ENCODE measurements at places on chromosomes 4 and X.

DNA sequence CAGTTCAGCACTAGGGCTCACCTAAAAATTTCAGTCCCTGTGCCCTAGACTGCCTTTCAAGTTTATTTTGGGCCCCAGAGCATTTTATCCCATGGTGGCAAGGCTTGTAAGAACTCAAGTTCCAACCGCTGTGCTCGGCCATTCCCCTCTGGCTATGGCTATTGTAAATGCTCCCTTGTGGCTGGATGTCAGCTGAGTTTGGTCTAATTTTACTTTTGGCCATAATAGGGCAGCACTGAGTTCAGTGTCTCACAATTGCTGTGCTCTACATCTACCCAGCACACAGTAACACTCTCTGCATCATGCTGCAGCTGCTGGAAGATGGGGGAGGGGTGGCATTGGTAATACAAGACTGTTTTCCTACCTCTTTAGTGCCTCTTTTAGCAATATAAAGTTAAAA is 210.8 kb upstream of the IRS4 start:
- no peak for DNase-seq

DNA sequence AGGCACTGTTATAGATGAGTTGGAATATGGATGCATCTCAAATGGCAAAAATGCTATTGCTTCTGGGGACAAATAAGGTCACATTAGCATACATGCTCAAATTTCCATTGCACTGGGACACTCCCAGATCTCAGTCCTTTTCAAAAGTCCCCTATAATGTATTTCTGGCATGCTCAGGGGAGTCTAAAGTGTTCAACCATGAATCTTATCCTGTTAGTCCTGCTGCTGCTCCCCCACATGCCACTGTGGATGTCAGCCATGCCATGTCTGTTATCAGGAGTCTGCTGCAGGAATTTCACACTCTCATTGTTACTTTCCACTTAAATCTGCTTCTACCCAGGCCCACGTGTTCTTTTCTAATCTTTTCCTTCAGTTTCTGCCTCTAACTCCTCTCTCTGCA is 1000.6 kb downstream of the CCSER1 start:
- peak; percentile 9 for DNase-seq

- peak; percentile 12 for DNase-seq
These were observed 797 bp downstream of the CD99L2 start for GRCh38 chrX:150897421-150898320.

- no peak for DNase-seq
These were observed 167.6 kb upstream of the CXorf66 start for GRCh38 chrX:140132937-140133336.

DNA sequence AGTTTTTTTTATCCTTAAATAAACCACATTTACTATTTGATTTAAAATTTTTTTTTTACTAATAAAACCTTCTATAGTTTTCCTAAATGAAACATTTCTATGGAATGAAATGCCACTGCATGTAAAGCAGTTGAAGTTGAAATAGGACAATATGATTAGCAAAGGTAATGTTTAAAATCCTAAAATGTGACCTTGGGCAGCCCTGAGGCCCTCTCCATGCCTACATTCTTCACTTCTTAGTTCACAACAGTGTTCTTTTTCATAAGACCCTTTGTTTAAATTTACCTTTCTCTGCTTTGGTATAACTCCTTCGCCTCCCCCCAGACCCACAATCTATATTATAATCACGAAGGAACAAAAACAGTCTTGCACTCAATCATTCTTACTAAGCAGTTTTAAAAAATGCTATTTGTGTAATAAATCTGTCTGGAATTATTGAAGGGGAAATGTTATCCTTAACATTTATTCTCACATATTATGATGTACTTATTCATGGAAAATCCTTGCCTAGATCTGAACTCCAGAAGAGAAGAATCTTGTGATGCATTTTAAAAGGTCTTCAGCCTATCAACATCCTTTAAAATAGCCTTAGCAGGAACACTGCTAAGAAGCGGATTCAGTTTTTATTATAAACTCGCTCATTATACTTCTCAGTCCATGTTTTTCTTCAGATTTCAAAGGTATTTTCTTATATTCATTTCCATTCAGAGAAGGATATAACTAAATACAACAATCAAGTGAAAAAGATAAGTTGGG is 124.6 kb upstream of the NAP1L5 start:
- no peak for DNase-seq

DNA sequence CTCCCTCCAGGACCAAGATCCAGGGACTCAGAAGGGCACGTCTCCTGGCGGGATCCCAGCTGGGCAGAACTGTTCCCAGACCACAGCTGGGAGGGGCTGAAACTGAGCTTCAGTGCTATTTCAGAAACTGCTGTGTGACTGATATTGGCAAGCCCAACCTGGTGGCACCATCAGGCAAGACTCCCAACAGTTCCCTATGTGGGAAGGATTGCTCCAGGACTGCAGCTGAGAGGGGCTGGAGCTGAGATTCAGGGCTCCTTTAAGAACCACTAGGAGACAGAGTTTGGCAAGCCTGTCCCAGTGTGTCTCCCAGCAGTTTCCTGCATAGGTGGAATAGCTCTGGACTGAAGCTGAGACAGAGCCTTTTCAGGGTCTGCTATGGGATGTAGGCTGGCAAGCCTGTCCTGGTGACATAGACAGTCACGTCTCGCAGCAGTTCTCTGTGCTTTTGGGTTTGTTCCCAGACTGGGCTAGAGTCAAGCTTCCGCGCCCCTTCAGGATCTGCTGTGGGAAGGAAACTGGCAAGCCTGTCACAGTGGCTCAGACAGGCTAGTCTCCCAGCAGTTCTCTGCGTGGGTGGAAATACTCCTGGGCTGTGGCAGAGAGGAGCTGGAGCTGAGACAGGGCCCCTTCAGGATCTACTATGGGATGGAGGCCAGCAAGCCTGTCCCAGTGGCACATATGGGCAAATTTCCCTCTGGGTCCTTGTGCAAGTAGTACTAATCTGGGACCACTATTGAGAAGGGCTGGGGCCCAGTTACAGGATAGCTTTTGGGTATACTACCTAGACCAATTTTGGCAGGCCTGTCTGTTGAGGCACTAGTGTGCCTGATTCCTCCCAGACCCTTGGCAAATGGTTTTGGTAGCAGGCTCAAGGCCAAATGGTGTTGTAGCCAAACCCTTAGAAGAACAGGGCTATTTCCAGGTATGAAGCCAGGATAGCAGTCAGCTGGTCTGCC is 20.2 kb upstream of the MED14 start:
- peak; percentile 55 for DNase-seq

DNA sequence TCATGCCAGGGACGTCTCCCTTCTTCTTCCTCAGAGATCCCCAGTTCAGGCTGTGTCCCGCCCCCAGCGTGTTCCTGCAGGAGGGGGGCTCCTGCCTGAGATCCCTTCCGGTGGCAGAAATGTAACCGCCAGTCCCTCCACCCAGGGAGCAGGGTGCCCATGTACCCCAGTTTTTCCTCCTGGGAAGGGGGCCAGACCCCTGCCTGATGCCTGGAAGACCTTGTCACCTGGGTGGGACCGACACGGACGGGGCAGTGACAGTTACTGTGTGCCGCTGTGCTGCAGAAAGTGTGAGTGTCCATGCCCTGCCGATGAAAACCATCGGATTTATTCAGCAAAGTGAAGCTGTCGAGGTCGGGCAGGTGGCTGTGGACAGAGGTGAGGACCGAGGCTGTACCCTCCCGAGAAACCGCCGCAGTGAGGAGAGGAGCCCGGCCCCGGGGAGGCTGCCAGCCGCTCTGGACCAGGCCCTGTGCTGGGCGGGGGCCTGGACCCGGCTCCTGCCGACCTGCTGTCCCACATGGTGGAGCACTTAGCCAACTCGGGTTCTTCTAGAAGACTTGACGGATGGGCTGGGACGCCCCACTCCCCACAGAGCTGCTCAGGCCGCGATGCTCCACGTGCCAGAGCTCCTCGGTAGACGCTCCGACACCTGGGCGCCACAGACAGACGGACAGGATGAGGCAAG is 36.7 kb upstream of the HMX1 start:
- DNase-seq, result no peak

GRCh38 chr4:16588651-16589050 is 309.8 kb downstream of the LDB2 start:
- DNase-seq, result no peak

DNA sequence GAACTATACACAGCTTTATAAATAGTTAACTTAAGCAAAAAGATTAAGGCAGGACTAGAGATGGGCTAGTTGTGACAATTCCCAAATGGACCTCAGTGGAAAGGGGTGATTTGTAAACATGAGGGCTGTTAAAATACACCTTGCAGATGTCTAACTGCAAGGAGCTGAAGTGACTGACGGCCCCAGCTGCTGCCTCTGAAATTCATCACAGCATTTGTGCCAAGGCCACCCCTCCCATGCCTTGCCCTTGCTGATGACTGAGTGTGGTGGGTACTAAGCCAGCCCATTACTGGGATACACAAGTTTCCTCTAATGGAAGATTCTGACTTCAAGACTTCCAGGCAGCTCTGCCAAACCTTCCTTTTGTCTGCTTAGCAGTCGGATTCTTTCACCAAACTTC is 23.7 kb upstream of the EGFL6 start:
- no peak for DNase-seq

DNA sequence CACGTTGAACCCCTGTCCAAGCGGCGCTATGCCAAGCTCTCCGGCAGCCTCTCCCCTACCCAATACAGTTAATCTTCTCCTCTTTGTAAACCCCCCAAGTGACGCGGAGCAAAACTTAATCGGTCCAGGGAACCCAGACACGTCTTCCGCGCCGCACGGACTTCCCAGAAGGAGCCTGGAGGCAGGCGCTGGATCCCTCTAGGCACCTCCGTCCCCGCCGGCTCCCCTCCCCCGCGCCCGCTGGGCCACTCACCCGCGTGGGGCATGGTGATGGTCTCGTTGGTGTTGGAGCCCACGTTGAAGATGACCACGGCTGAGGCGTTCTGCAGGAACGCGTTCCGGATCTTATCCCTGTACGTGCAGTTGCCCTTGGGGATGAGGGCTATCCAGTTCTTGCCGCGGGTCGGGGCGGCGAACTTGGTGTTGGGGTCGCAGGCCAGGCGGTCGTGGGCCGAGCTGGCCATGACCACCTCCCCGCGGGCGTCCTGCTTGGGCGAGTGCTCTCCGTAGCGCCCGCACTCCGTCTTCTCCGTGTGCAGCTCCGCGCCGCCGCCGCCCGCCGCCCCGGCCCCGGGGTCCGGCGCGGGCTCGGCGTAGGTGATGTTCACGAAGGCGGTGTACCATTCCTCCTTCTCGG is 1.1 kb downstream of the RNF150 start:
- DNase-seq, result peak; percentile 36

DNA sequence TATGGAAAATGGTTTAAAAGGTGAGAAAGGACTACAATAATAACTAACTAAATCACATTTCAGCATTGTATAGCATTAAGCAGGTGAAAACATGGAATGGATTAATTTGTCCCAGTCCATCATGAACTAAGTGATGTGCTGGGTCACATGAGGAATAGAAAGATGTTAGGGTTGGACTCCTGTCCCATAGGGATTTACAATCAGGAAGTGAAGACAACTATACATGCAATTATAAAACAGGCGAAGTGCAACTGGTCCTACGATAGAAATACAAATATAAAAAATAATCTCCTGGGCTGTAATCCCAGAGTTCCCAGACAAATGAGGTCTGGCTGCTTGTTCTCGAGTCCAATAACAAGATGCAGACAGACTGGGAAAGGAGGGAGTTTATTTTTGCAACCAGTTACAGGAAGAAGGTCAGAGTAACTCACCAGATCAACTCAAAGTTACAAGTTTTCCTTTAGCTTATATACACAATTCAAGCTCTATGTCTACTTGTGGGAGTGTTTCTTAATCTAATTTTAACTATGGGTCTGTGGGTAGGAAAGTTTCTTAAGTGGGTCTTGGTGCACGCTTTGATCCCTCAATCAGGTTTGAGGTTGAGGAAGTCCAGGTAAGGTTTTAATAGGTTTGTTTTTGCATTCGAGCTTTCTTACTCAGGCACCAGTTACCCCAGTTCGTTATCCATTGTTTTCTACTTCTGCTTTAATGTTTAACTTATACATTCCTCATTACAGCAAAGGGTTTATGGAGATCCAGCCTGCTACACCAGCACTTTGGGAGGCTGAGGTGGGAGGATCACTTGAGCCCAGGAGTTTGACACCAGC is 50.1 kb downstream of the IGFBP7 start:
- DNase-seq, result no peak

GRCh38 chr4:3605491-3605890 is 73.3 kb upstream of the LRPAP1 start:
- no peak for DNase-seq

GRCh38 chrX:112164420-112164819 is 81.8 kb upstream of the TRPC5 start:
- no peak for DNase-seq

GRCh38 chr4:11228530-11228929 is 200.2 kb downstream of the HS3ST1 start:
- no peak for DNase-seq

DNA sequence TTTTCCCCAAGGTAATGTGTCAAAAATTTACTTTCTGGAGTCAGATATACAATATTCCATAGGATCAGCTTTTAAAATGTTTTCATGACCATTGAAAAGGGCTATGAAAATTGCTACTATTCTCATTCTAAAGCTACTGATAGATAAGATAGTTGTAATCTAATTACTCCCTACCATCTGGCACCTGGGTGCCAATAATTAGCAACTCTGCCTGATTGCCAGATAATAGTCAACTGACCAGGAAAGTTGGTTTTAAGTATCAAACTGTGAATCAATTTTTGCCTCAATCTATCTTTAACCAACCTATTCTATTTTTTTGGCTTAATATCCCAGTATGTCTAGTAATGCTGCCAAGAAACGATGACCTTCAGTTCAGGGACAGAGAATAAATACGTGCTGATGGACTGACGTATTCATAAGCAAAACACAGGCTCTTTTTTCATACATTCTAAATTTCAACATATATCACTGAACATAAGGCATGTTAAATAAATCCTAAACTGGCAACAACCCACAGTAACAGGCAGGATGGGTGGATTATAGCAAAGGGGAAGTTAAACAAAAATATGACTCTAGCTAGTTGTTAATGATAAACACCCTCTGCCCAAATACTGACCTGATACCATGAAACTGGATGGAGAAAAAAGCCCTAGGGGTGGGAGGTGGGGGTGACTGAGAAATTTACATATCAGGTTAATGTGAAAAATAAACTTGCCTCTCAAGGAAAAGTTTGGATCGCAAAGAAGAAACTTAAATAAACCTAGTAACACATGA is 18.2 kb downstream of the SH3RF1 start:
- DNase-seq, result peak; percentile 19

DNA sequence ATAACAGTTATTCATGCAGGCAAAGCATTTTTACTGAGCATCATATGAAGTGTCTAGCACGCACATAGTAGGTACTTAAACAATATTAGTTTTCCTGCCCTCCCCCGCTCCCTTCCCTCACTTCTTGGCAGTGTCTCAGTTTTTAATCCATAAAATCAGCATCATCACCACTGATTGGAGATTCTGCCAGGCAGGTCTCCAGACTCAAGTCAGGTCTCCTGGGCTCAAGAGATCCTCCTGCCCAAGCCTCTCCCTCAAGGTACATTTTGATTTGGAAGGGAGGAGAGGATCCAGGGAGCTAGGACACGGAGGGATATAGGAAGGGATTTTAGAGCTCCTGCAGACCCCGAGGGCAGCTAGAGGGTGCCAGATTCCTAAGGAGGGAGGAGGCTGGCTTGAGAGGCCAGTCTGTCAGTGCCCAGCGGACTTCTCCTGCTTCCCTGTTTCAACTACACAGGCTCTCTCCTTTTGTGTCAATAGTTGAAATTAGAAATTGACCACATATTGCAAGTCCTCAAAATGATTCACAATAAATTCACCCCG is 4.4 kb upstream of the FAT1 start:
- no peak for DNase-seq

GRCh38 chrX:123222920-123223319 is 38.8 kb downstream of the GRIA3 start:
- no peak for DNase-seq

- DNase-seq, result no peak
These were observed 22.0 kb downstream of the SPARCL1 start for GRCh38 chr4:87506974-87507701.

Data from heart right ventricle (tissue), 16 donors.